ENCODE measurements at places on chromosomes 16 and 17.

DNA sequence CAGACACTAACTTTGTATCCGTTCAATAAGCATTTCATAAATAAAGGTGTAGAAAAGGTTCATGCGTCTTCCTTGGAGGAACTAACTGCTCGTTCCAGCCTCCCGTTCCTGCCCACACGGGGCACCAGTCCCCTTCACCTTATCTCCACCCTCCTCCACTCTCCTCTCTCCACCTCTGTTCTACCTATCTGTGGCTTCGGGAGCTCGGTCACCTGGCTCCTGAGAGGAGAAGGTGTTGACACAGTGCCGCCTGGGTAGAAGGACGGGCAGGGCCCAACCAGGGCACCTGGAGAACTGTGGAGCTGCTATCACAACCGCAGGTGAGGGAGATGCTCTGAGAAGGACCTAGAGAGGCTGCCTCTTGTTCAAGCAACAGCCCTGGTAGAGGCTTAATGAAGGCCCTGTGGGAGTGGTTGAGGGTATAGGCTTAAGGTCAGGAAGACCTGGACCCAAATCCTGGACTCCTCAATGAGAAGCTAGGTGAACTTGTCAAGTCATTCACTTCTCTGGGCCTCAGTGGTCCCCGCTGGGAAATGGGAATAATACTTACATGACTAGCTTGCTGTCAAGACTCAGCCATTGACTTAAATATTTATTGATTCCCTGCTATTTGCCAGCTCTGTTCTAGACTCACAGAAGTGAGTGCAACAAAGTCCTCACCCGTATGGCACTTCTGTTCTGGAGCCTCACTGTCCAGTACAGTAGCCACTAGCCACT is 9.6 kb upstream of the MINK1 start:
- no peak for DNase-seq

- no peak for DNase-seq
Observed at GRCh38 chr17:66670206-66670605, 164.7 kb upstream of the CACNG5 start.

DNA sequence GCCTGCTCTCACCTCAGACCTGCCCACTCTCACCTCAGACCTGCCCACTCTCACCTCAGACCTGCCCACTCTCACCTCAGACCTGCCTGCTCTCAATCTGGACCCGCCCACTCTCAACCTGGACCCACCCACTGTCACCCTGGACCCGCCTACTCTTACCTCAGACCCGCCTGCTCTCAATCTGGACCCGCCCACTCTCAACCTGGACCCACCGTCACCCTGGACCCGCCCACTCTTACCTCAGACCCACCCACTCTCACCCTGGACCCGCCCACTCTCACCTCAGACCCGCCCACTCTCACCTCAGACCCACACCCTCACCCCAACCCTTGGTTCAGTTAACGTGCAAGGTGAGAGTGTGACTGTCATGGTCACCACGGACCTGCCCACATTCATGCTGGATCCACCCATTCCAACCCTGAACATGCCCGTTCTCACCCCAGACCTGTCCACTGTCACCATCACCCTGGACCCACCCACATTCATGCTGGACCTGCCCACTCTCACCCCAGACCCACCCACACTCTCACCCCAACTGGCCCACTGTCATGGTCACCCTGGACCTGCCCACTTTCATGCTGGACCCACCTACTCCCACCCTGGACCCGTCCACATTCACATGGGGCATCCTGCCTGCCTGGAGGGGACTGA is 31.2 kb upstream of the ENPP7 start:
- DNase-seq = no peak

- no peak for DNase-seq
Observed at GRCh38 chr16:51707666-51708065, 556.6 kb upstream of the SALL1 start.

GRCh38 chr16:51524555-51525373 is 373.7 kb upstream of the SALL1 start:
- DNase-seq = no peak

GRCh38 chr16:66479661-66480264 is 52.7 kb downstream of the BEAN1 start:
- DNase-seq = no peak

DNA sequence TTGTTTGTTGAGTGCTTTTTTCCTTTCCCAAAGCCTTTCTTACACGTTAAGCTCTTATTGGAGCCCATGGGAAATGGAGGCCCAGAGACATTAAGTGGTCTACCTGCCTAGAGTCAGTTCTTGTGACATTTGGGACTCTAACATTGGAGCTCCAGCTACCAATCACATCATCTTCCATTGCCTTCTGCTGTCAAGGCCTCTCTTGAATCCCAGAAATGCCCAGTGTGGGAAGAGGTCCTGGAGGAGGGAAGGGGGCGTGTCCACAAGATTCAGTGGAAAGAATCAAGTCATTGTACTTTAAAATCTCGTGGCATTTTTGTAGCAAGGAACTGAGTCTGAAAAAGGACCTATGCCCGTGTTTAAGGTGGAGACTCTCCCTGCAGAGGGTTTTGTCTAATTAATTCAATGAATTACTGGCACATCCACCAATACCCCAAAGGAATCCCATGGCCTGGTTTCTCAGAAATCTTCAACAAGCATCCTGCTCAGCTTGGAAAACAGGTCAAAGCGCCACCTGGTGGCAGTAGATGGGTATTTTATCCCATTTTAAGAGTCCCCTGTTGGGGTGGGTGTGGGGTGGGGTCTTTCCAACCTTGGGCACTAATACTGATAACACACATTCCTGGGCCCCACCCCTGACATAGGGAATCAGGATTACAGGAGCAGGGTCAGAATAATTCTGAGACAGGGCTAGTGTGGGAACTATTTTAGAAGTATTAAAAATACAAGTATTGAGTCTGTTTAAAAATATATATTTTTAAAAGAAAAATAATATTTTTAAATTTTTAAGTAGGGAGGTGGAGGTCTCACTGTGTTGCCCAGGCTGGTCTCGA is 24.6 kb downstream of the GPT2 start:
- peak; percentile 78 for DNase-seq

GRCh38 chr16:58853854-58854791 is 120.0 kb upstream of the GOT2 start:
- DNase-seq = no peak

DNA sequence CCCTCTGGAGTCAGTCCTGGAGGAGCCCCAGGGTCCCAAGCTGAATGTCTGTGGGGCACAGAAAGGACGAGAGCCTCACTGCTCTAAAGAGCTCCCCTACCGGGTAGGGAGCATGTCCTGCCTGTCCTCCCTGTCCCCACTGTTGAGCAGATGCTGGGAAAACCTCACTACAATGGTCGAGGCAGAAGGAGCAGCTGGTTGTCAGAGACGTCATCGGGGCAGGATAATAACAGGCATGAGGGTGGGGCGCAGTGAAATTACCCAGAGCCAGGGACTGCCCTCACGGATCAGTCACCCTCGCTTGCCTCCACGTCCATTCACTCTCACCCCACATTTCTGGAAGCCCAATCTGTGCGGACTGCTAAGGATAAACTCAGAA is 538 bp downstream of the TM4SF5 start:
- DNase-seq = no peak

DNA sequence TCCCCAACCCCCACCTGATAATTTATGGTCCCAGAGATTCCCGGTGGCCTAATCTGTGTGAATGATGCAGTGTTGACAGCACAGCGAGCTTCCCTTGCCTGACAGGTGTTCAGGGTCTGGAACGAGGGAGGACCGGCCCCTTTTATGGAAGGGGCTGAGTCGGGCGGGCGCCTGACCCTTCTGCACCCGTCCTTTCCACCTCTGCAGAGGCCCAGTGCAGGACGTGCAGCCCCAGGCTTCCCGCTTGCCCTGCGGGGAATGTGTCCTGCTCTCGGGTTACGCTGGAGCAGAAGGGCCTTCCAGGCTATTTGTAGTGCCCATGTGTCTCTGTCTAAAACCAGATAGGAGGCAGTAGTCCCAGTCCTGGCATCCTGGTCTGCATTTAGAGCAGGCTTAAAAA is 16.2 kb downstream of the SMTNL2 start:
- DNase-seq = no peak

DNA sequence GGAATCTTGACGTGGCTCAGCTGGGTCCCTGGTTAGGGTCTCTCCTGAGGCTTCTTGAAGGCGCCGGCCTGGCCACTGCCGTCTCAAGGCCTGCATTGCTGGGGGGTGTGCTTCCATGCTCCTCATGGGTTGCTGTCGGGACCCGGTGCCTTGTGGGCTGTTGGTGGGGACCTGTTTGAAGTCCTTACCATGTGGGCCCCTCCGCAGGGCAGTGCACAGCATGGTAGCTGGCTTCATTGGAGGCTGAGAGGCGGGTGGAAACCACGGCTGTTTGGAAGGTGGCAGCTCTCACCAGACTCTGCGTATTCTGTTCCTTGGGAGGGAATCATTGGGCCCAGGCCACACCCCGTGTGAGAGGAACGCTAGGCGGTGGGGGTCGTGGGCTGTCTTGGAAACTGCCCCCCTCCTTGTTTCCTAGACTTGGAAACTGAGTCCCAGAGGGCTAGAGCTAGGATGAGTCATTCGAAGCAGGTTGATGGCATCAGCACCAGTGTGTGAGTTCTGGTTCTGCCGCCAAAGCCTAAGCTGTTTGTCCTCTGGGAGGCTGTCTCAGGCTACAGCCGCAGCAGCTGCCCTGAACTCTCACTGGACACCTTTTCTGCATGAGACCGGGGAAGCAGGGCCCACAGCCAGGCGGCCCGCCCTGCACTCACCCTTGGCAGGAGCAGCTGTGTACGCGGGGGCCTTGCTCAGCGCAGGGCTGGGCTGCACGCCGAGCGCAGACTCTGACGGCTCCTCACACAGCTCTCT is 35.2 kb downstream of the ZNF750 start:
- DNase-seq = no peak

DNA sequence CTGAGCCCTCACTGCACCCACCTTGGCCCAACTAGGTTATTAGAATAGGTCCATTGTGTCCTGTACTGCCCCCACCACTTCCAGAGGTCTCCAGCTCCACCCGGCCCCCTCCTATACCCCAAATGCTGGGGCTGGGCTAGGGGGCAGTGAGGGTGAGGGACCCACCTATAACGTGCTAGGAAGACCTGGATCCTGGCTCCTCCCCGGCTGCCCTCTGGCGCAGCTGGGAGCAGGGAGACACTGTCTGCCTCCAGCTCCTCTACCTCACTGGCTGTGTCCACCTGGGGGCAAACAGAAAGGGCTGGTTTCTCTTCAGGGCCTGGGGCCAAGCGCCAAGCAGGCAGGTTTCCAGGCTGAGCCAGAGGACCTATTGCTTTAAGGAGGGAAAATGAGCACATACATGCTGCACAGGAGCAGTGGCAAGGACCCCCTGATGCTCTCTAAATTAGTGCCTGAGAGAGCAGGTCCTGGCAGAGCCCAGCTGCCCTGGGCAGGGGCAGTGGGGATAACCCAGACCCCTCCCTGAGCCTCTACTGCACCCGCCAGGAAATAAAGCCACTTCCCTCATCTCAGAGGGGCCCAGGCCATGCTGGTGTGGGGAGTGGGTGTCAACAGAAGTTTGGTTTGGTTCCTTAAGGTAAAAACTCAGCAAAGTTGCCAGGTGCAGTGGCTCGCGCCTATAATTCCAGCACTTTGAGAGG is 12.2 kb downstream of the TSPOAP1 start:
- DNase-seq = peak; percentile 1

DNA sequence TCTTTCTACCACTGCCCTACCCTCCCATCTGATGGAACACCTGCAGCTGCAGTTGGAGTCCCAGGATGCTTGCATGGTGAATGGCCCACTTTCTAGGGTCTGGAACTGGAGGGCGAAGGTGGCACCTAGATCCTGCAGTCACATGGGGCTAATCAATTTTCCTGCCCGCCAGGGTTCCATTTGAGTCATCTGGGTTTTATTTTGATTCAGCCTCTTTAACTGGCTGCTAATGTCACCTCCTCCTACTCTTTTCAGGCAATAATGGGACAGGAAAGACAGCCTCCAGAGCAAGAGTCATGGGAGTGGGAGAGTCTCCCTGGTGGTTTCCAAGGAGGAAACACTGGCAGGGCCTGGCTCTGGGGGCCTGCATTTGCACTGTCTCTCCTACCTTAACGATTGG is 3.8 kb upstream of the TBKBP1 start:
- DNase-seq = no peak

- DNase-seq = no peak
Observed at GRCh38 chr16:50354629-50355456, 13.9 kb downstream of the BRD7 start.

DNA sequence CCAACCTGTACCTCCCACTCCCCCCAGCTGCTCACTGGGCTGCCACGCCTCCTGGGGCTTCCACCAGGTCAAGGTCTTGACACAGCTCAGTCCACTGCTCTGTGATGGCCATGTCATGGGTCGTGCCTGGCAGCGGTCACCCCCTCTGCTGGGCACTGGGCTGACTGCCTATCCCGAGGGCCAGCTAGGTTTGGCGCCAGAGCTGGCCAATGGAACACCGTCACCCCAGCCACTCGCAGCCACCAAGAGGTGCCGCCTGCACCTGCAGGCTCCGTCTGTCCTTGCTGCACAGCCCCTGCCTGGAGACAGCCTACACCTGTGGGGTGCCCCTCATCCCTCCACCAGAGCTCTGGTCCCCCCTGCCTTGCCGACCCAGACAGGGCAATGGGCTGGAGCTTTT is 4.5 kb upstream of the RAB40C start:
- no peak for DNase-seq

DNA sequence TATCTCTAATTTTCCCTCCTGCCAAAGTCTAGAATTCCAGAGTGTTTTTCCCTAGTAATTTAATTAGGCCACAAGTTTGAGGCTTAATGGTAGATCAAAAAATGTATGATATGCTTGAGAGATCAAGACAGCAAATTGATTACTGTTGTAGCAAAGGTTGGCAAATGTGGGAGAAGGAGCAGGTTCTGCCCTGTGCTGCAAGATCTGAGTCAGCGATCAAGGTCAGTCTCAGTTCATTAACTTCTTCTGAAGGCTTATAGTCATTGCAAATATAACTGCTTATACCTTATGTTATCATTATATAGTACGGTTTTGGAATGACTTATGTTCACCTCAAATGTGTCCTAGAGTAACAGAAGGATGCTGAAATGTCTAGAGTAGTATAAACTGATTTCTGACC is 231.1 kb upstream of the TBX2 start:
- no peak for DNase-seq

DNA sequence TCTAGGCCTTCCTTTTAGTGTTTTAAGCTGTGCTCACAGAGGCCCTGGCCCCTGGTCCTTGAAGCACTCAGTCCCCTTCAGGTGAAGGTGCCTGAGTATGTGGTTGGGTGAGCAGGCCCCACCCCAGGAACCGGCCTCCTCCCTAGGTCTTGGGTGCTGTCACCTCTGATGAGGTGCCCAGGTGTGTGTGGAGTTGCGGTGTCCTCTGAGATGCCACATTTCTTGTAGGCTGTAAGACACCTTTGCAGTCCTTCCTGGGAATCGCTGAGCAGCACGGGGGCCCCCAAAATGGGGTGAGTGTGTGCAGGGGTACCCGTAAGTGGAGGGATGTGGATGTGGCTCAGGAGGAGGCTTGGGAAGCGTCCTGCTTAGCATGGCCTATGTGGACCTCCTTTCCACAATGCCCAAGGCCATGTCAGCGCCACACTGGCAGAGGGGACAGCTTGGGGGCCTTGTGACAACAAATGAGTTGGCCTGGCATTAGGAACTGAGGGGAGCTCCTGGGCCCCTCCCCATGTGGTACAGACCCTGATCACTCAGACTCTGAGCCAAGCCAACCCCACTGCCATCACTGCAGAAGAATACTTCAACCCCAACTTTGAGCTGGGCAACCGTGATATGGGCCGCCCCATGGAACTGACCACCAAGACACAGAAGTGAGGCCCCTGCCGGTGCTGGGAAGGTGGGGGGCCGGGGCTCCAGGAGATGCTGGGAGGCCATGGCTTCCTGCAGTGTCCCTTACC is 11.2 kb downstream of the CORO6 start:
- no peak for DNase-seq

Measured in CD4-positive, alpha-beta T cell treated with Interleukin-17A for 4 hours (primary cell).